RPMI7951 (cell line): ENCODE measurements at places on chromosomes 12 and 14. TPM values are rescaled to one million over a fixed set of nuclear protein-coding genes. Genes with fewer than 3 reads are reported as not detected.

Gene PLEK2
- total RNA-seq, result 13.7 and 14.5 TPM in 2 replicates

DNA sequence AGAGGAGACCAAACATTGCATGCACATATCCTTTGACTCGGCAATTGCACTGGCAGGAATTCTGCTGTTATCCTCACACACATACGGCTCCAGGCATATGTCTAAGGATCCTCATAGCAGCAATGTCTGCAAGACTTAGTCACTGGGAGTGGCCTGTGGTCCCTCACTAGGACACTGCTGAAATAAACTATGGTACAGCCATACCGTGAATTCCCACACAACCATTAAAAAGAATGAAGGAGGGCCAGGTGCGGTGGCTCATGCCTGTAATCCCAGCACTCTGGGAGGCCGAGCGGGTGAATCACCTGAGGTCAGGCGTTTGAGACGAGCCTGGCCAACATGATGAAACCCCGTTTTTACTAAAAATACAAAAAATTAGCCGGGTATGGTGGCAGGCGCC lies 105.1 kb downstream of the ZFP36L1 start:
- DNase-seq, result peak; percentile 93

DNA sequence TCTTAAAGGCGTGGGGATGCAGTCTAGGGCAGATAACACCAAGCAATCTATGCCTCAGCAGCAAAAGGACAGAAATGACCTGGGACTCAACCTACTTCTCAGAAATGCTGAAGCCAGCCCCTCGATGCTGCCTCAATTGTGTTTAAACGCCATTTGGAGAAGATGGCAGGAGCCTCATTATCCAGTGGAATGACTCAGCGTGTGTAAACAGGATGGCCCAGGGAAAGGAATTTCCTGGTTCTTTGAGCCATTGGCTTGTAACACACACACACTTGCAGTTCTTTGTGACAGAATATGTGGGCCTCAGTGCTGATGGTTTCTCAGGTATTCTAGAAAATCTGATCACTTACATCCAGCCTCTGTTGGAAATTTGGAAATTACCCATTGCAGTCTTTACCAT lies 154.3 kb downstream of the NTF3 start:
- peak; percentile 76 for DNase-seq

- peak; percentile 69 for DNase-seq
These were observed 9.9 kb downstream of the ISCU start for GRCh38 chr12:108572166-108572790.
